NAMALWA (cell line): ENCODE measurements at places on chromosomes 2 and 18.
A peak's percentile ranks its signal among the peaks of the same experiment; 100 is the strongest.

GRCh38 chr18:70036771-70037347 lies 89.2 kb upstream of the CD226 start:
- DNase-seq, result no peak

DNA sequence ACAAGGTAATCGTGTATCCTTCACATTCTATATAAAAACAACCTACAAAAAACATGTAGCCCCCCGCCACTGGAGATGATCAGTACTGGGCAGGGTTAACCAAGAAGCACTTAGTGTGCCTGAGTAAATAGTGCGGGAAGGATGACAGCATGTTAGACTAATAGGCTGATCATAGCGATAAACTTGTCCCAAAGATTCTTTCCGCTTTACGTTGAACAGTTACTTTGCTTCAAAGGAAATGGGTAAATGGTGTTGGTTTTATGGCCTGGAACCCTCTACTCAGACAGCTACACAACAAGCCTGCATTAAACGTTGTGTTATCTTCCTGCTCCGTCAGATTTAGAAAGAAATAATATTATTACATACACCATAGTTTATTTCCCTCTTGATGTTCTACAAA lies 67.7 kb downstream of the CTAGE1 start:
- DNase-seq, result no peak

- DNase-seq, result no peak
These were observed 239.5 kb upstream of the COL3A1 start for GRCh38 chr2:188734691-188735090.

DNA sequence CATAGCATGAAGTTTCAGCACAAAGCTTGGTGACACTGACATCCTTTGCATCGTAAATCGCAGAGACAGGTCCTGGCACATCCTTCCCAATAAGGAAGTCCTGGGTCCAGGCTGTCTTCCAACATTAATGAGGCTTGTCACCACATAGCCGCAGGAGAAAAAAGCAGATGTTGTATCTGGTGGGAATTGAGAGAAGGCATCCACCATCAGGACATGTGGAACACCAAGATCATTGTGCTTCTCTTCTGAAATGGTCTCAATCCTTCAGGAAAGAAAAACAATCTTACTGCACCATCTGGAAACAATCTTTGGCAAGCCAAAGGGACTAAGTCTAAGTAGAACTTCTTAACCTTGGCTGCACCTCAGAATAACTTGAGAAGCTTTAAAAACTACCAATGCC lies 119.0 kb upstream of the ARHGAP28 start:
- DNase-seq, result no peak

DNA sequence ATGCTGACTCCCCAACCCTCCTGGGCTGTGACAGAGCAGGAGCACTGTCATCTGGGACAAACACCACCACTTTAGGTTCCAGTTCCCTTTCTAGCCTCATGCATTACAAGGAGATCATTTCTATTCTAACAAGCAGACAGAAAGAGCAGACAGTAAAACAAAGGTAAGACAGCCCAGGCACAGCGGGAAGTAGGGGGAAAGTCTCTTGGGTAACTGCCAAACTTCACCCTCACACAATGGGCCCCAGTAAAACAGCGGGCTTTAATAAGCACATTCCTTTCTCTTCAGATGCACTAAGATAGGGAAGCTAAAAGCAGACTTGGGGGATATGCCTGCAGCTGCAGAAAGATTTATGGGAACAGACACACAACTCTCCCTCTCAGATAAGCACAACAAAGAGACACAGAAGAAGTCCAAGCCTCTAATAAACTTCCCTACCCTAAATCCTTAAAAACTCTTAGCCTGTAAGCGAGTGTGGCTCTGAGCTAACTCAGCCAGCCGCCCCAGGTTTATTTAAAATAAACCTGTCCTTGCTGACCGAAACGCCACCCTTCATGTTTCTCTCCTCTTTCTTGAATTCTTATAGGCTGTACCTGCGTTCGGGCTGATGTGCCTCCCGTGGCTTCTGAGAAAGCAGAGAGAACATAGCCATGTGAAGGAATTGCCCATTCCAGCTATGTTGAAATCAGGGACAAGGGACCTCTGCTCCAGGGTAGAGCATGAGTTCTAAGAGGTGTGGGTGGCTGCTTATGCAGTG lies 726.8 kb upstream of the DDX18 start:
- no peak for DNase-seq

DNA sequence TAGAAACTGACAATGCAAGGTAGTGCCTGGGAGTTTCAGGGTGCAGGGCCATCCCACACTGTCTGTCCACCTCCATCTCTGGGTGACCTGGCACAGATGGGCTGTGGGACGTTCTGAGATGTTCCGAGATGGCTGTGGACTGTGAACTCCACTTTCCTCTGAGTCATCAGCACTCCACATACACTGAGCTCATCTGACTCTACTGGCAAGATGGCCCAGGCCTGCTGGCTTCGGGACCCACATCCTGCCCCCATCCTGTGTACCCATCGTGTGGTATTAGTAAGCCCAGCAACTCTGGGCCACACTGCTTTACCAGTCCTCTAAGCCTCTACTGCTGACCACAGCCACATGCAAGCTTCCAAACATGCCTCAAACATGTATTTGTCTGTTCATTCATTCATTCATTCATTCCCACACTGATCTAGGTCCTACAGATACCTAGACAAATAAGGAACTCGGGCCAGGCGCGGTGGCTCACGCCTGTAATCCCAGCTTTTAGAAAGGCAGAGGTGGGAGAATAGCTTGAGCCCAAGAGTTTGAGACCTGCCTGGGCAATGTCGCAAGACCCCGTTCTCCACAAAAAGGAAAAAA lies 124.8 kb upstream of the CXCR4 start:
- DNase-seq, result no peak

DNA sequence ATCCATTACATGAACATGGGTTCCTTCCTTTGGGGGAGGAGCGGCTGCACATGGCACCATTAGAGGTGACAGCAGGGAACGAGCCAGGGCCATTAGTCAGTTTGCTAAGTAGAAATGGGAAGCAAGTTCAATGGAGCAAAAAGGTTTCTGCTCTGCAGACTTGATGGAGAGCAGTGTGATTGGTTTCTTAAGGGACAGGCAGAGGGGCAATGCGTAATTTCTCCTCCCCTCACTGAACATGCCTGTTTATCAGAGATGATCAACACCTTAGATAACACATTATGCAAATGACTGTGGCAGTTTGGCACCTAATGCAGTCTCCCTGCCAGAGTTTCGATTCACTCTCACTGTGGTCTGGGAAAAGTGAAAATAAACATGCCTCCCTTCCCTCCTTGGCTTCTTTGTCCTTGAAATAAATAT lies 414.5 kb downstream of the STK39 start:
- DNase-seq, result no peak

DNA sequence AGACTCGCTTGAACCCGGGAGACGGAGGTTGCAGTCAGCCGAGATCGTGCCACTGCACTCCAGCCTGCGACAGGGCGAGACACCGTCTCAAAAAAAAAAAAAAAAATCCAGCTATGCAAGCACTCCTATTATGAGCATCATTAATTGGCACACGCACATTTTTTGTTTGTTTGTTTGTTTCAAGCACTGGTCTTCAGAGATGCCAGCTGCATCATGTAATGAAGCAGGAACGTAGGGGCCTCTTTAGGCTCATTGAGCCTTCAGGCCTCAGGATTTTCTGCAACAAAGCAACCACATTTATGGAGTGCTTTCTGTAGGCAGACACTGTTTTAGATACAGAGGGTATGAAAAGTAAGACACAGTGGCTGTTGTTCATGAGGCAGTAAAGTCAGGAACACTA lies 585.8 kb downstream of the CNTNAP5 start:
- DNase-seq, result no peak

DNA sequence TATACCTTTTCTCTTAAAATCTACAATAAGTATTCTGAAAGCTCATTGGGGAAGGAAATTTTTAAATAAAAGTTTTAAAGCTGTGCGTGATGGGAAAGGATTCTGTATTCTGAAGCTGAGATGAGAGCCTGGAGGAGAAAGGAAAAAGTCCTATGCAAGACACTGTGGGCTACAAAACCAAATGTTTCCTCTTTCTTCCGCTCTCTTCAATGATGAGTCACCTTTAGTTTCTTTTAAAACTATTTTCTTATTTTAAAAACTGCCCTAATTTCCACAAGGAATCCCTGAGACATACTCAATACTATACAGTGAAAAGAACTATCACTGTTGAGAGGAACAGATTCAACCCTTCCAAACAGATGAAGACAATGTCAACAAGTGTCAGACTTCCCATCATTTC lies 87.4 kb downstream of the INO80D start:
- DNase-seq, result no peak

DNA sequence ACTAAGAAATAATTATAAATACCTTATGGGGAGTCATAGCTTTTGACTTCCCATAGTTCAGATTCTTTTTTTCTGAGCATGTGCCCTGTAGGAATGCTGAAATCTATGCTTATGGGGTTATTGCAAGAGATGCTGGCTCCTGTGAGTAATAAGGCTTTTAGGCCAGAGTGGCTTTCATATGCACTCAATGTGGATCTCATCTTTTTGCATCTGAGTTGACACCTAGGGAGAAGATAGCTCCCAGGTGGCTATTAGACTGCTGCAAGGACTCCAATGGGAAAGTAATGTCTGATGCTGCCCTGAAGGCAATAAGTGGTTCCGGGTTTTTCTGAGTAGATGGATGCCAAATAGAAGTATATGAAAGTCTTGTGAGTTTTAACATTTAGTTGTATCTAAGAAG lies 21.0 kb downstream of the DNAH6 start:
- no peak for DNase-seq

DNA sequence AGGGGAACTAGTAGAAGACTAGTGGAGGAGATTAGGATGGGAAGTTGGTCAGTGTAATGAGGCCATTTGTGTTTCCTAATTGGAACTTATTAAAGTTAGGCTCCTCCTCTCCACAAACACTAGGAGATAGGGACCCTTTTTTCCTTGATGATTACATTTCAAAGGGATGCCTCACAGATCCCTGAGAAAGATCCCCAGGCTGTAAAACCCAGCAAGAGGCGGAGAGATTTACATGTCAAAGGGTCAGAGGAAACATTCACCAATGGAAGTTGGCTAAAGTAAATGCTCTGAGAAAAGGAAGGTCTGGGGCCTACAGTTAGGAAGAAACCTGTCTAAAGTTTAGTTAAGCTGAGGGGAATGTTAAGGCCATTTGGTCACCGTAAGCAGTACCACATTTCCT lies 1.4 kb upstream of the CCDC85A start:
- no peak for DNase-seq

GRCh38 chr18:12376034-12376753 lies 833 bp downstream of the AFG3L2 start:
- DNase-seq, result peak; percentile 64

GRCh38 chr2:135637456-135638087 lies 104.1 kb upstream of the UBXN4 start:
- DNase-seq, result no peak

DNA sequence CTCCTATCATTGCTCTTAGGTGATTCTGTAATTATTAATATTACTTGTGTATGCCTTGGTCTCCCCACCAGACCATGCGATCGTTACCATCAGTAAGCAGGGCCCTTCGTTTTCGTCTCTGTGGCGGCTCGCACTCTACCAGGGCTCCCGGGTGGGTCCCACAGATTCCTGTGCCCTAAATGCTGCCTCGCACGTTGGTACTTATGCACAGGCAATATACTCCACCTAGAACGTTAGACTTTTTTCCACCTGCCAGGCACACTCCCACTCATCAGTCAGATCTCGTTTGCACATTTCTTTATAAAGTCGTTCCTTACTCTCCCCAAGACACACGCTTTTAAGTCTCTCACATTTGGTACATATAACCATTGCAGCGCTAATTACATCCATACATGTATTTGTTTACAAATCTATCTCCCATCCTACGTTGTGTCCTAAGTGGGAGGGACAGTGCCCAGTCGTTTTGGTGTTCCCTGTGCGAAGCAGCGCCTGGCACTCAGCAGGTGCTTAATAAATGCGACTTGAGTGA lies 901 bp downstream of the FEZ2 start:
- no peak for DNase-seq

DNA sequence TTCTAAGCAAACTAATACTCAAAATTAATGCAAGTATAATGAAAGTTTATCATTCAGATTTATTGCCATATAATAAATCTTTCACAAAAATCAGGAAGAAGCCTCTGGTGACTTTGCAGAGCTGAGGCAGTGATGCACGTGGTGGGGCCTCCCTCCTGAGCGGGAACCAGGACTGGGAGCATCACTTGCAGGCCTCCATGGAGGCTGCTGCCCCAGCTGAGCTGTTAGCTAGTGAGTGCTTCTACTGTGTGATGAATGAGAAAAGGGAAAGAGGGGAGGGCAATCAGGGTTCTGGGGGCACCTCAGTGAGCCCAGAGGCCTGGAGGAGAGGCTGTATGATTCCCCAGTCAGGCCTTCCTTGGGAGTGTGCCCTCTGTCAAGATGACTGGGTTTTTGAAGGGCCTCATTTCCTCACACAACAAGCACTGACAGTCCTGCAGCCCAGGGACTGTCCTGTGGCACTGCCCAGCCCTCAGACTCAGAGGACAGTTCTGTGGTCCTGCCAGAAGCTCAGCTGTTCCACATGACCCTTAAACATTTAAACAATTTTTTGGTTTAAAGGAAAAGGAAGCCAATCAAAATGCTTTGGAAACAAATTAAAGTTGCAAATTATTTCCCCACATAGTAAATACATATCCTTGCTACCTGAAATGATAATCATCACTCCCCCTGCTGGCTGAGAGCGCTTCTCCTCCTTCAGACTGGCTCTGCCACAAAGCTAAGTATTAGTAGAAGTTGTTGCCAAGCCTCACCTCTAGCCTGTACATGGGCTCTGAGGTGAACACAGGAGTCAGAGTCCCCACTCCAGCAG lies 90.9 kb upstream of the SMAD7 start:
- DNase-seq, result peak; percentile 76

- DNase-seq, result no peak
These were observed 67.3 kb downstream of the MYO5B start for GRCh38 chr18:50127516-50128210.

DNA sequence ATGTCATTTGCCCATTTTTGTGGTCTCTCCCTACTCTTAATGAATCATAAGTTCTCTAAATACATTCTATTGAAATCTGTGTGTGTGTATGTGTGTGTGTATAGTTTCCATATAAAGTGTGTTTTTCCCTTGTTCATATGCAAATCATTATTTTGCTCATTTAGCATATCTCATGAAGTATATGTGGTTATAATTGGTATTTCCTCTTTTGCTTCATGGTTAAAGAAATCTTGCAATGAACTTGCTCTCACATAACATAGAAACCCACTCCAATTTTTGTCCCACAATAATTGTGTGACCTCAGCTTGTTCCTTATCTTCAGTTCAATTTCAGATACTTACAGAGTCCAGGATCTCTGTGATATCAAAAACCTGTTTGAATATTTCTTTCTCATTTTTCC lies 1.2 kb downstream of the CPO start:
- no peak for DNase-seq

DNA sequence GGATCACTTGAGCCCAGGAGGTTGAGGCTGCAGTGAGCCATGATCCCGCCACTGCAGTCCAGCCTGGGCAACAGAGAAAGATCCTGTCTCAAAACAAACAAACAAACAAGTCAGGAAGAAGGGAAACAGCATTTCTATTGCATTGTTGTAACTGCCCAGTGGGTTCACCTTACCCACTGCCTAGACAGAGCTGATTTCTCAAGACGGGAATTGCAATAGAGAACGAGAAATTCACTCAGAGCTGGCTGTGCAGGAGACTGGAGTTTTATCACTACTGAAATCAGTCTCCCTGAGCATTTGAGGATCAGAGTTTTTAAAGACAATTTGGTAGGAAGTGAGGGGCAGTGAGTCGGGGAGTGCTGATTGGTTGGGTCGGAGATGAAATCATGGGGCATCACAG lies 24.2 kb upstream of the RTTN start:
- DNase-seq, result no peak
